Right renal pelvis (tissue), 4 donors: ENCODE measurements at places on chromosomes 4 and X.

DNA sequence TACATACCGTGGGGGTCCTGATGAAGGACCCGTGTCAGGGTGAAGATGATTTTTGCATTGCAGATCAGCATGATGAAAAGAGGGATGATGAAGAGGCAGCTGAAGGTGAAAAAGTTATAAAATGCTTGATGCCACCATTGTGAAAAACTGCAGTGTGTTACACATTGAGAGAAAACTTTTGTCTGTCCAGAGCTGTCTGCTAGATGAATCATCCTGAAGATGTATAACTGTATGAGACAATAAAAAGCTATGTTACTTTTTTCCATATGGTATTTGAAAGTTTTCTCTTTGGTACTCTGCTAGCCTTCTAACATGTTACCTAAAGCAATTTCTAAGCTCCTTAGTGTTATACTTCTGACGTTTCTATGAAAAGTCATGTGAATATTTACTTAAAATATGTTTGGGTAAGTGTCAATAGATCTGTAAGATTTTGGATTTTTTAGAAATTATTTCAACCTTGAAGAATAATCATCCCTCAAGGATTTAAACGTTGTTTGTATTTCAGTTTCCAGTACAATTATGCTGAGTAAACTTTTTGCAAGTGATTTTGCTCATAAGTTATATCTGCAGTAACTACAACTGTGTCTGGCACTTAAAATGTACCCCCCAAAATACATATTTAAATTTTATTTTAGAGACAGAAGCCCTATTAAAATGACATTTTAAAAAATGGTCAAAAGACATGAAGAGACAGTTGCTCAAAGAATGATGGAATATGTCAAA lies 9.5 kb downstream of the GNRHR start:
- no peak for DNase-seq

- DNase-seq = no peak
These were observed 47.0 kb downstream of the ANXA10 start for GRCh38 chr4:168139336-168139735.

GRCh38 chr4:76947369-76947768 lies 2.2 kb upstream of the SEPTIN11 start:
- DNase-seq = no peak

DNA sequence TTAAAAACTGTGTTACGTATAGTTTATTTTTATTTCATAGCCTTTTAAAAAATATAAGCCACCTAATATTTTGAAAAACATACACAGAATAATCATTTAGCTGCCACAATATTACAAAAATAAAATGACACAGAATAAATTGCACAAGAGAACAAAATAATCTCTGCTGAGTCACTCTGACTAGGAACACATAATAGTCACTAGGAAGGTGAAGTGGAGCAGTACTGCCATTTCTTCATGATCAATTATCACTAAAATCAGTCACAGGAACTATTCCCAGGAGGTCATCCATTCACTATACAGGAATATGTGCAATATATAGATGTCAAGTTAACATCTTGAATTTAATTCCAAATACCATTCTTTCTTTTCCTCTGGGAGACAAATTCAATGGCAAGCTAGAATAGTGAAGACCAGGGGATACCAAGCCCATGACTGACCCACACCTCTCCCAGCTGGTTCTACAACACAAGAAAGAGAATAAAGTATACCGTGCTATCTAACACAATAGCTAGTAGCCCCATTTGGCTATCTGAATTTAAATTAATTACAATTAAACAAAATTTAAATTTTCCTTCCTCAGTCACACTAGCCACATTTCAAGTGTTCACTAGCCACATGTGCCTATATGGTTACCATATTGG lies 5.9 kb downstream of the SMIM43 start:
- no peak for DNase-seq

- DNase-seq = no peak
These were observed 18.3 kb upstream of the MSX1 start for GRCh38 chr4:4841156-4841555.
